ENCODE measurements at places on chromosomes 16 and 17.
A peak's percentile ranks its signal among the peaks of the same experiment; 100 is the strongest.

- DNase-seq: peak; percentile 27
Measured at GRCh38 chr17:72726936-72727335, 365.6 kb downstream of the SLC39A11 start.

DNA sequence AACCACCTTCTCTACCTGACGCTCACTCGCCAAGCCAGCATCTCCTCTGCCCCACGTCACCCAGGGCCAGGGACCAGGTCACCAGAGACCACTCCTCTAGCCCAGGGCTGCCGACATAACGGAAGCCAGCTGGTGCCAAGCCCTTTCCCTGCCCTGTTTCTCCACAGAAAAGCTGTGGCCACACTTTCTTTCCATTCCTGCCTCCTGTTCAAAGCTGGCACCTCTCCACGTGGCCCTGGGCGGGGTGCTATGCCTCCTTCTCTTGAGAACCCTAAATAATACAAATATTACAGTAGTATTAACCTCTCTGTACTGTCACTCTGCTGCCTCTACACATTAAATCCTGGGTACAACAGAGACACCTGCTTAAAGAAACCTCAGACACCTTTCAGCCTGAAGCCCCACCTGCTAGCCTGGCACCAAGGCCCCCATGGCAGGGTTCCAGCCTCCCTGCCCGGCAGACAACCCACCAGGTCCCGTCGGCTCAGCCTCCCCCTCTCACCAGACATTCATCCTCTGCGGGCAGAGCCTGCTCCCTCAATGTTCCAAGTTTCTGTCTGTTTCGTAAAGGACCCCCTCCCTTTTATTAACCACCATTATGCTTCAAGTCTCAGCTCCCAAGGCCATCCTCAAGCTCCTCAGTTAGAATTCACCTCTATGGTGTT, 62.3 kb downstream of the TIMM22 start:
- DNase-seq: no peak

DNA sequence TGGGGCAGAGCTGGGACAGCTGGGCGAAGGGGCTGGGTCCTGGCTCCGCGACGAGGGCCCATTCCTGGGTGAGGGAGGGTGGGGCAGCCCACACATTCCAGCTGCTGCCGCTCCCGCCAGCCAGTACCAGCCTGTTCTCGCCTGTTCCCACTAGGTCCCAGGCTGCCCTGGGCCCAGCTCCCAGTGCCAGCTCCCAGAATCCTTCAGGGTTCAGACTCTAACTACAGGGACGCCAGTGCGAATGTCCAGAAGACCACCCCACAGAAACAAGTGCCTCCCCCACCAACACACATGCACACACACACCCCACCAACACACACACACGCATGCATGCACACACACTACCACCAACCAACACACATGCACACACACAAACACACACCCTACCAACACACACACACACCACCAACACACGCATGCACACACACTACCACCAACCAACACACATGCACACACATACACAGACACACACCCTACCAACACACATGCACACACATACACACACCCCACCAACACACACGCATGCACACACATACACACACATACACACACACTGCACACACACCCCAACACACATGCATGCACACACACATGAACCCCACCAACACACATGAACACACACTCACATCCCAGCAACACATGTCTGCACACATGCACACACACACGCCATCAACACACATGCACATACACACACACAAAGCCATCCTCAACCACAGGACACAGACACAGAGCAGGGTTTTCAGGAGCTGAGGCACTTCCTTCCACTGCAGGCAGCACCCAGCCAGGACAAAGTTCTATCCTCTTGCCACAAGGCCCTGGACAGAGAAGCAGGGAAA, 27.5 kb upstream of the KRT17 start:
- DNase-seq: peak; percentile 22

DNA sequence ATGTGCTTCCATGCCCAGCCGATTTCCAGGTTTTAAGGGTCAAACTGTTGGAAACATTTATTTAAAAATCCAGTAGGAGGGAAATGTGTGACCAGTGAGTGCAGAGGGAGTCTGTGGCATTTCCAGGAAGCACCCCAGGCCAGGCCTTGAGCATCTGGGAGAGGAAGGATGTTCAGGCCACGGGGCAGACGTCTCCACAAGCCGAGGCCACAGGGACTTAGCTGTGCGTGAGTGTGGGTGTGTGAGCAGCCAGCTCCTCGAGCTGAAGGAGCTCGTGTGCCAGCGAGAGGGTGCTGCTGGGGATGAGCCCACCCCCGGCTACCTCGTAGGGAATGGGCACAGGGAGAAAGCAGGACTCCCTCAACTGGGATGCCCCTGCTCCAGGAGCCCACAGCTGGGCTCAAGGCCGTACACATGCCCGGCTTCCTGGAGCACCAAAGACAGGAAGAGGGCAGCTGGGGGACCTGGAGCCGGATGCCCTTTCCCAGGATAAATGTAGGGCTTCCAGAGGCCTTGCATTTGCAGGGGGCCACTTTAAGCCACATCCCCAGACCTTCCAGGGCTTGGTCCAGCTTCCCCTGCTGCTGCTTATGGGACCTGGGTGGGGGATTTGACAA, 12.5 kb downstream of the NPTX1 start:
- no peak for DNase-seq

DNA sequence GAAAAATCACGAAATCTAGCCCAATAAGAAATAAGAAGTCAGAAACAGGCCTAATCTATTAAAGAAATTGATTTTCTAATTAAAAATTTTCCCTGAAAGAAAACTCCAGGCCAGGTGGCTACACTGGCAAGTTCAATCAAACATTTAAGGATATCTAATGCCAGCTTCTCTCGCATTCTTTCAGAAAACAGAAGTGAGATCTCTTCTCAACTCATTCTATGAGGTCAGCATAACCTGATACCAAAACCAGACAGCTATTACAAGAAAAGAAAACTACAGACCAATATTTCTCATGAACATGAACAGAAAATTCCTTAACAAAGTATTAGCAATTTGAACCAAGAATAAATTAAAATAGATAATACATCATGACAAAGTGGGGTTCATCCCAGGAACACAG, 52.4 kb downstream of the AXIN2 start:
- DNase-seq: no peak

All from fibroblast of skin of scalp (primary cell).